ENCODE measurements at places on chromosomes 3 and 15.
A peak's percentile ranks its signal among the peaks of the same experiment; 100 is the strongest.

DNA sequence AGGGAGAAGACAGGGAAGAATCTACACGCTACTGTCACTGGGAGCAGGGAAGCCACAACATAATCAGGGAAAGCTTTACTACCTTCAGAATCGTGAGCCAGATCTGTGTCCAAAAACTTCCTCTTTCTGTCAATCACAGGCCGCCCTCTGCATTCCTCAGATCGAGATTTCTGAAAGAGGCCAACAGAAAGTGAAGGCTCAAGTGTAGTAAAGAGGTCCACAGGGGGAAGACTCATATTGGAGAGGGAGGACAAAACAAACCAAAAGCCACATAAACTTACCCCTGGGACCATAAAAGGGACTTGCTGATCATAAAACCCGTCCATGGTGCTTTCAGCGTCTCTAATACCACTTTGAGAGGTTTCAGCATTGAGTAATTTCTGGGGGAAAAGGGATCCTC, 3.3 kb downstream of the ETV5 start:
- no peak for DNase-seq

- no peak for DNase-seq
These were observed 69.6 kb upstream of the ATP13A3 start for GRCh38 chr3:194556086-194557056.

- no peak for DNase-seq
These were observed 7.0 kb upstream of the UBE2Q2 start for GRCh38 chr15:75835990-75836958.

DNA sequence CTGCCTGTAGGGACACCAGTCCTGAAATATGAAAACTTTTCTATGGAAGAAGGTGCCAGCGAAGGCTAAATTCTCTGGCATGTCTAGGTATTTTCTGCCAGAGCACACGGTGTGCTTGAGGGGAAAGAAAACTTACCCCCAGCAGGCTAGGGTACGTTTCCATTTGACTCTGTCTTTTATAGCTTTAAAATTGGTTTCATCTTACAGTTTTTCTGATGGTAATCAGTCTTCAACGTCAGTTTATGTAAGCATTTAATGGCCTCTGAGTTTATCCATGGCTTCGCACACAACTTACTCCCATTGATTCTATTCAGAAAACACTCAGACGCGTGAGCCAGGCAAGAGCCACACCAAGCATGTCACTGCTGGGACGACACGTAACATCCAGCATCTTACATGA, 249.7 kb downstream of the ADAMTS17 start:
- no peak for DNase-seq

DNA sequence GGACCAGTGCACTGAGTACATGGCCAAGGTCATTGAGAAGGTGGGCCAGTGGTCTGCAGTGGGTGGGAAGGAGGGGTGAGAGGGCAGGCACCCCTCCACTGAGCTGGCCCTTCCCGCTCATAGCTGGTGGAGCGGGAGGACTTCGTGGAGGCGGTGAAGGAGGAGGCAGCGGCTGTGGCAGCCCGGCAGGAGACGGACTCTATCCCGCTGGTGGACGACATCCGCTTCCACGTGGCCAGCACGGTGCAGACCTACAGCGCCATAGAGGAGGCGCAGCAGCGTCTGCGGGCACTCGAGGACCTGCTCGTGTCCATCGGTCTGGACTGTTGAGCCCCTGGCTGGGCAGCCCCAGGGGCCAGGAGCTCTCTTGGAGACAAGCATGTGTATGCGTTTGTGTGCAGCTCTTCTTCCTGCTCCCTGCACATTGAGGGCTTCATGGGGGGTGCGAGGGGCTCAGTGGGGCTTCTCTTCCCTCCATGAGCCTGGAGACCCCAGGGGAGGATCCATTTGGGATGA, 7.5 kb downstream of the ABTB1 start:
- DNase-seq: no peak

DNA sequence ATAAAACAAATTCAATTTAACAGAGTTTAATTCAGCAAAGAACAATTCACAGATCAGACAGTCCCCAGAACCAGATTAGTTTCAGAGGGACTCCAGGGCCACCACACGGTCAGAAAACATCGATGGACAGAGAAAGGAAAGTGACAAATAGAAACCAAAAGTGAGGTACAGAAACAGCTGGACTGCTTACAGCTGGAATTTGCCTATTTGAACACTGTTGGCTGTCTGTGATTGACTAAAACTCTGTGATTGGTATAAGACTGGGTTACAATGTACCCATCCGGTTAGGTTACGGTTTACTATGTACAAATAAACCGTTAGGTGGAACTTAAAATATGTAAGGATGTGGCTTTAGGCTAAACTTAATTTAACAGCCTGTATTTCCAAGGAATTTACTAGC, 30.3 kb downstream of the MOBP start:
- no peak for DNase-seq

DNA sequence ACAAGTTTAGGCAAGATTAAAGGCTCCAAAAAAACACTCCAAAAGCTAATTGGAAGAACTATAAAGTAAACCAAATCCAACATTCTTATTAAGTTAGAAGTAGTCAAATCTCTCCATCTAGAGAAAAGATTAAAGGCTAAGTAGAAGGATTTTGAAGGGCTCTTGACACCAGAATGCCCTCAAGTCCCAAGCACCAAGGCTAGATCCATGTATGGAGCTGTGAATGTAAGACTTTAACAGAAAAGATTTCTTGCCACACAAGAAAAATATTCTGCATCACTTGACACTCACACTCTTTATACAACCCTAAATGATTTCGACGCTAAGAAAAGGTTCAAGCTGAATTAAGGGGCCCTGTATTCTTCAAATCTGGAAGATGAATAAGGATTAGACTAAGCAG, 345.2 kb downstream of the VGLL3 start:
- DNase-seq: no peak

GRCh38 chr15:85973584-85974347, 105.9 kb upstream of the AGBL1 start:
- no peak for DNase-seq

DNA sequence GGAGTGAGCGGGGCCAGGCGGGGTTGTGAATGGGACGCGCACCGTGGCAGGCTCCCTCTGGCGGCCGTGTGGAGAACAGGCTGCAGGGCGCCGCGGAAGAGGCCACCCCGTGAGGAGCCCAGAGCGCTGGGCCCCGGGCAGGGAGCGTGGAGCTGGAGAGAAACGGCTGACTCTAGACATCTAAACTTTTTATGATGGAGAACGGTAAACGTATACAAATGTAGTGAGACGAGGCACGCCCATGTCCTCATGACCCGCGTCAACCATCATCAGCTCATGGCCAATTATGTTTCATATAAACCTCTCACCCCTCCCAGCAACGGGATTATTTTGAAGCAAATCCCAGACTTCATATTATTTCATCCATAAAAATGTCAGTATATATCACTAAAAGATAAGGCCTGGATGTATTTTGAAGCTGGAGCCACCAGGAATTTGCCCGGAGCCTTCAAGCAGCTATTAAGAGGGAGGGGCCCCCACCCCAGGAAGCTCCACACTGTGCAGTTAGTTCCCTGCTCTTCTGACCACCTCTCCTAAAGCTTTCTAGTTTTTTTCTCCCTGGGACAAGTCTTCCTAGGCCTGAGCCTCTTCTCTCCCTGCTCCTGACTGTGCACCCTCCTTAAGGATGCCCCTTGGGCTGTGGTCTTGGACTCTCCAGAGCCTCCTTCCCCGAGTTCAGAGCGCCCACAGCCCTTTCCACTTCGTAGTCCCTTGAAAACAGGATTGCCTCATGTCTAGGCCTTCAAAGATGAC, 149.5 kb downstream of the SMAD6 start:
- peak; percentile 94 for DNase-seq

- DNase-seq: peak; percentile 91
These were observed 1.5 kb downstream of the MGA start for GRCh38 chr15:41661518-41662225.

DNA sequence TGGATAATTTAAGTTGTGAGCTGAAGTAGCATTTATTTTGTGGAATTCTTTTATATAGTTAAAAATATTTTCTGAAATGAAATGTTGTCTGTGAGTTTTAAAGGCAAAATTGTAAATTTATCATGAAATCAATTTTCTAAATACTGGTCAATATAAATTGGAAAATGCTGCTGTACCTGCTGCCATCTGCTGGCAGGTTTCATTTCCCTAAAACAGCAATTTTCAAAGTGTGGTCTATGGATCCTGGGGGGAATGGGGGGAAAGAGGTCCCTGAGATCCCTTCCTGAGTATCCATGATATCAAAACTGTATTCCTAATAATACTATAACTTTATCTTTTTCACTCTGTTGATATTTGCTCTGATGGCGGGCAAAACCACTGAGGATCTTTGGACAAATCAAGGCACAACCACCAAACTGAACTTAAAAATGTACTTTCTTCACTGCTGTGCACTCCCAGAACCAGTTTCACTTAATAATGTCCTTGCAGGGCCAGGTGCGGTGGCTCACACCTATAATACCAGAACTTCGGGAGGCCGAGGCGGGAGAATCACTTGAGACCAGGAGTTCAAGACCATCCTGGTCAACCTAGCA, 17.2 kb upstream of the CCR4 start:
- DNase-seq: peak; percentile 70

DNA sequence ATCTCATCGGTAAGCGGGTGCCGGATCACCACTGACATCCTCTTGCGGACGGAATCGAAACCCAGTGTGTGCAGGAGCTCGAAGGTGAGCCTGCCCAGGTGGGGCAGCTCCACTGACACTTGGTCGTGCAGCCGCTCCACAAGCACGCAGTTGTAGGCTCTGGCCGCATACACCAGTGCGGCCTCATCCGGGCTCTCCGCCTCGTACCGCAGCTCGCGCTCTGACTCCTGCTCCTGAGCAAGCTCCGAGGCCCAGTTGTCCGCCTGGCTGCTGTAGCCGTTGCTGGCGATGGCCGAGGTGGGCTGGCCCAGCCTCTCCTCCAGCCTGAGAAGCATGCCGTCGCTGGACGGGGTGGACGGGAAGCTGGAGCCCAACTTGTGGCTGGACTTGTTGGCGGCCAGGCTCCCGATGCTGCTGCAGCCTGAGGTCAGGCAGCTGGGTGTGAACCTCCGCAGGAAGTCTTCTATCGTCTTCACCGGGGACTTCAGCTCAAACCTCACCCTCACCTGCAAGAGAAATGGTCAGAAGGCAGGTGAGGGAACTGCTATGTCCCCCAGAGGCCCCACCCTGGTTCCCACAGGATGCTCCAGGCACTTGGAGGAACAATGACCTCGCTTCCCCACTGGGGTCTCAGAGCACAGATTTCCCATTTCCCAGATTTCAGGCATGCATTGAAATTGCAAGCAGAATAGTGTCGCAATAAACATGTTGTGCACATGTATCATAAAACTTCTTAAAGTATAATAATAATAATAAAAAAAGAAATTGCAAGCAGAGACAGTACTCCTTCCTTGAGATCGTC, 149.2 kb downstream of the ATP10A start:
- no peak for DNase-seq

GRCh38 chr3:10725067-10725466, 91.0 kb upstream of the SLC6A11 start:
- DNase-seq: no peak

GRCh38 chr3:73068419-73068818, 7.0 kb downstream of the EBLN2 start:
- DNase-seq: peak; percentile 55

DNA sequence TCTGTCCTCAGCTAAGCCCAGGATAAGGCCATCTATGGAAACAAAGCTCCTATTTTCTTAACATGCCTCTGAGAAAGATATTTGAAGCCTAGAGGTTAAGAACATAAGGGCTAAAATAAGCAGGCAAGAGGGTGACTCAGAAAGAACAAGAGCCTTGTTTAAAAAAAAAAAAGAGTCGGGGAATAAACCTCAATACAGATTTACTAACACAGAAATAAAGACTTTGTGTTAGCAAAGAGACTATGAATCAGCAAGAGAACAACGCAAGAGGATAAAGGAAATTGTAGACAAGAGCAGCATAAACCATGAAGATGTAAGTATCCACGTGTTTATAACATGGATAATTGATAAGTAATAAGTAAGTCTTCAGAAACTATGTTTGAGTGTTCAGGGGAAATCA, 36.0 kb downstream of the RAB27A start:
- peak; percentile 78 for DNase-seq

DNA sequence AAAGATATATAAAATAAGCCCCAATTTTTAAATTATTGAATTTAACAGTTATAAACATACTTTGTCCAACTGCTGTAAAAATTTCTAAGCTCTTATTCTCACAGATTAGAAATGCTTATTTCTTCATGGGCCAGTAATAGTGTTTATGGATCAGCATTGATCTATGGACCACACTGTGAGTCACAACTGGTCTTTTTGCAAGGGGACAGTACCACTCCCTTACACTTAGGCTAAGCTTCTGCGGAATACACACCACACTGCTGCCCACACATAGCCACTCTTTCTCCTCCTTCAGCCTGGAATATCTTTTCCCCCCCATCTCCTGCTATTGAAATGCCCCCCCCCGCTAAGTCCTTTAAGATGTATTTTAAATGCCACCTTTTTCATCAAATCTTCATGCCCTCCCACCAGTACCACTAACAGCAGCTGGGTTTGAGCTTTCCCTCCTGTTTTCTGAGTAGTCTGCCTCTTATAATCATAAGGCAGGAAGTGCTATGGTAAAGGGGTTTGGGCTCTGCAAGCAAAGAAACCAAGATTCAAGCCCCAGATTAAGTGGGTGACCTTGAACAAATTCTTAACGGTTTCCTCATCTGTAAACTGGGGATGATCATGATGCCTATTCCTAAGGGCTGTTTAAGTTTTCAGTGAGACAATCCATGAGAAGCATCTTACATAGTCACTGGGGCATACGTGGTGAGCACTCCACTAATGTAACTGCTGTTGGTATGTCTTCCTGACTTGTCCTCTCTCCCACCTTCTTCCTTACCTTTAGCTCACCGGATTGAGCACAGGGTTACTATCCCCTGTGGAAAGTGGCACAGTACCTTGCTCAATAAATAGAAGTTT, 69.2 kb downstream of the DCUN1D1 start:
- DNase-seq: no peak

DNA sequence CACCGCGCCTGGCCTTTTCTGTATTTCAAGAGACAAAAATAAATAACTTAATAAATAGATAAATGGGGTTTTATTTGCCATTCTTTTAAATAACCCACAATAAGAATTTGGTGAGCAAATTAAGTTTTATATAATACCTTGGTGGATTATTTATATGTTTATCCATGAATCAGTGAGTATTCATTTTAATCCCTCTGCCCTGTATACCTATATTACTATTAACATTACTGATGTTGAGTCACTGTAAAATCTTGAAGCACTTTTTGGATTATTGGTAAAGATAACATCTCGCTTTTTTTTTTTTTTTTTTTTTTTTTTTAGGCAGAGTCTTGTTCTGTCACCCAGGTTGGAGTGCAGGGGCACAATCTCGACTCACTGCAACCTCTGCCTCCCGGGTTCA, 154.1 kb downstream of the ZNF609 start:
- DNase-seq: no peak

GRCh38 chr15:48190932-48191573, 412 bp upstream of the CTXN2 start:
- DNase-seq: peak; percentile 78

- DNase-seq: no peak
These were observed 116.4 kb downstream of the OXNAD1 start for GRCh38 chr3:16381426-16381825.
